ENCODE measurements at places on chromosomes 7 and 10.

DNA sequence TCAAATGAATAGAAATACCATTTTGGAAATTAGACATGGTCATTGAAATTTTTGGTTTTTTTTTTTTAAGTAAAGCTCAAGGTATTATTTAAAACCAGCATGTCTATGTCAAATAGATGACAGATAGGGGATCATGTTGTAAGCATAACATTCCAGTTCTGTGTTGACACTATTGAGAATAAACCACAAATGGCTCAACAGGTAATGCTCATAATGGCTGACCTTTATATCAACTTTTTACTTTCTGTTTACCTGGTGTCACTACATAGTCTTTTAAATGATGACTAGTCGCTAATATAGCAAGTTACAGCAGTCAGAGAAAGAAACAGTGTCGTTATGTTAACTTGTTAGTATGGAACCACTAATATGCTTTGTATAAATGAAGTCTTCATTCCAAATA is 616.0 kb downstream of the GATA3 start:
- no peak for DNase-seq

- no peak for DNase-seq
These were observed 26.0 kb upstream of the GLI3 start for GRCh38 chr7:42262964-42263363.

DNA sequence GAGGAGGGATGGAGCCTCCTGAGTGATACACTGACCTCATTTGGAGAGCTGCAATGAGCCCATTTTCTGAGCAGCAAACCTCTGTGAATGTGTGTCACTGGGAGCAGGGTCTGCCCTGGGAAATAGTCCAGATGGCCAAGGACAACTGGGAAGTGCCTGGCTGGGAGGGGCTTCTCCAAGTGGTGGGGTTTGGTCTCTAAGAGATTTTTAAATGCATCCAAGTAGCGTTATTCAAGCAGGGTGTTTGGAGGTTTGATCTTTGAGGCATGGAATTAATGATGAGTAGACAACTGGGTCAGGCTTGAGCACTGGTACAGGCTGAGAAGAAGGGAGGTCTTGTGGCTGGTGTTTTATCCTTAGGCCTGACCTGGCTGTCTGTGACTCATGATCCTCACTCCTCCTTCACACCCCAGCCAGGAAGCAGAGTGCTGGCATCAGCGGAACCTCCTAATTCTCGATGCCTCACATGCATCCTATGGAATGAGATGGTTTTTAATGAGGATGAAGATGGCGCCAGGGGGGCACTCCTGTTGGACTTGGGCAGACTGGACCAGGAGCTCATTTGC is 3.3 kb downstream of the GOLGA7B start:
- DNase-seq = no peak

GRCh38 chr7:37262181-37262580 is 186.5 kb downstream of the ELMO1 start:
- DNase-seq = no peak

- DNase-seq = no peak
These were observed 290.1 kb upstream of the KCND2 start for GRCh38 chr7:119982884-119983283.

GRCh38 chr7:102079140-102080018 is 207.3 kb upstream of the SH2B2 start:
- no peak for DNase-seq

GRCh38 chr10:52682766-52683165 is 89.8 kb downstream of the MBL2 start:
- no peak for DNase-seq

DNA sequence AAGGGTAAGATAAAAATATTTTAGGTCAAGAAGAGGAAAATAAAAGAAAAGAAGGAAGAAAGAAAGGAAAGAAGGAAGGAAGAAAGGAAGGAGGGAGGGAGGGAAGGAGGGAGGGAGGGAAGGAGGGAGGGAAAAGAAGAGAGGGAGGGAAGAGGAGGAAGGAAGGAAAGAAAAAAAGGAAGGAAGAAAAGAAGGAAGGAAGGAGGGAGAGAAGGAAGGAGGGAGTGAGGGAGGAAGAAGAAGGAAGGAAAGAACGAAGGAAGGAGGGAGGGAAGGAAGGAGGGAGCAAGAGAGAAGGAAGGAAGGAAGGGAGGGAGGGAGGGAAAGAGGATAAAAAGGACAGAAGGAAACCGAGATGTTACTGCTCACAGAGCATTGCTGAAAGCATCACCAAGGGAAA is 209.5 kb upstream of the PITRM1 start:
- no peak for DNase-seq

- no peak for DNase-seq
These were observed 73.2 kb downstream of the RGS10 start for GRCh38 chr10:119469325-119469707.

DNA sequence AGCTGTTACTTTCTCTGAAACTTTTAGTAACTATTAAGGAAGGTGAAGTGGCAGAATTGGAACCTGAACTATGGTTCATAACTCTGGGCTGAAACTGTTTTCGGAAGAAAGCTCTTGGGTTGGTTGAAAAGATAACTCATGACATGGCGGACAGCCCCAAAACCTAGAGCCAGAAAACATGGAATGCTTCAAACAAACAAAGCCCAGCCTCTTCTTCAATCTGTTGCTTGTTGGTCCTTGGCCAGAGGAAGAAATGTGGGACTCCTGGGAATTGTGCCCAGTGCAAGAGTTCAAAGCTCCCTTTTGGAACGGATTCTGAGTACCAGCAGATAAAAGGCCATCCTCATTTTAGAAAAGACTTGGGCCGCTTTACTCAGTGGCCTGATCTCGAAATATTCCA is 52.9 kb upstream of the CACNB2 start:
- DNase-seq = no peak

- DNase-seq = no peak
These were observed 463.3 kb upstream of the PODXL start for GRCh38 chr7:132019703-132020102.

DNA sequence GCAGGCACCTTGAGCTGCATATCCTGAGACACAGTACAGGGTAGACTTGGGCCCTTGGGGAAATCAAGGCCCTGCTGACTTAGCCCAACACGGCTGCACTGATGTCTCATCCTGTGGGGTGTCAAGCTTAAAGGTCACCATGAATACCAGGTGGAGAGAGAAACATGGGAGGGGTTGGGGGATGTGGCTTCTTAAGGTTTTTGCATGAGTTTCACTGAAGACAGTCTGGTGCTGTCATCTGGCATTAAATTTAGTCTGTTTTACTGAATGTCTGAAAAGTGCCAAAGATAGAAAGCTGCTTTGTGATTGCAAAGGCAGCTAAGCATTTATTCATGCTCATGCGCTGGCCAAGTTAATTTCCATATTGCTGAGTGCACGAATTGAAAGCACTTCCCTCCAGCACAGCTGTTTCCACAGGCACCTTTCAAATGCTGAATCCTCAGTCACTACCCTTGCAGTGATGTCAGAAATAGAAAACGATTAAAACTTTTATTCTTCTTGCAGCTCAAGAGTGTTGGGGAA is 102.1 kb downstream of the OSBPL3 start:
- no peak for DNase-seq

DNA sequence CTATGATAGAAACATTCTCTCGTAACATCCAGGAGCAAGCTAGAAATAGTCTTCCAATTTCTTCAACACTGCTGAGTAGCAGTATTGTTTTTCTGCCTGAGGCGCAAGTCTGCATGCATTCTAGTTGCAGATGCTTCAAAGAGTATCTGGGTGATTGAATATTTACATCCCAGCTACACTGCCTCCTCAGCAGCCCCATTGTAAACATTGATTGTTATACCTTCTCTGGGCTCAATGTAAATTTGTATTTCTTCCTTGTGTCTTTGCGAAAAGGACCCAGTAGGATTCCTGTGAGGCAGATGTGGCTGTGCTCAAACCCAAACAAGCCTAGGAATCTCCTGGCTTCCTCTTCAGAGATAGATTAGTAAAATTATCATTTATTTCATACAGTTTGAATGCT is 320.7 kb downstream of the CDC14C start:
- DNase-seq = no peak

DNA sequence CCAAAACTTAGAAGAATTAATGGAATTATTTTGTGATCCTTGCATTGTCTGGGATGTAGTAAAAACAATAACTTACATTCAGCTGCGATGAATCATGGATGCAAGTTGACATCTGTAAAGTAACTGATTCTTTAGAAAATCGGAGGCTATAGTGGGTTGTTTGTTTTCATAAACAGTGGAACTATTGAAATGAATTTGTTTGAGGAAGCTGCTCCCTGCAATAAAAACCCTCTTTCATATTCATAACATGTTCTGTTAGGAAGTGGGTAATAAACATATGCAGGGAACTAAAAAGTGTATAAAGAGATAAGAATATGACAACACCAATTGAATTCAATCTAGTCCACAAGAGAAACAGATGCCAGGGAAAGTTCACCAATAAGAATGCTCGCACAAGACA is 53.6 kb downstream of the AGMO start:
- DNase-seq = no peak

DNA sequence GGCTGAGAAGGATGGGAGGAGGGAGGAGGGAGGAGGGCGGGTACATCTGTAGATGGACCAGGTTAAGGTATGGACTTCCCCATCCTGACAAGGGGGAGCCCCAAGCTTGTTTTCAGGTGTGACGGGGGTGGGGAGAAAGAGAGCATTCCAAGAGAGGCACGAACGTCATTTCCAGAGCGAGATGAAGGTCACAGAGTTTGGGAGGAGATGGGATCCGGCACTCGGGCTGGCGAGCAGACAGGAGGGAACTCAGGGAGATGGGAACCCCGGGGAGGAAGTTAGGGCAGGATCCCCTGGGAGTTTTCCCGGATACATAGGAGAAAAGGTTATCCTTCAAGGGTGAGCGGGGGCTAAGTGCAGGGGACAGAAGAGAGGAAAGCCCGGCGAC is 118.8 kb downstream of the CUX1 start:
- no peak for DNase-seq

DNA sequence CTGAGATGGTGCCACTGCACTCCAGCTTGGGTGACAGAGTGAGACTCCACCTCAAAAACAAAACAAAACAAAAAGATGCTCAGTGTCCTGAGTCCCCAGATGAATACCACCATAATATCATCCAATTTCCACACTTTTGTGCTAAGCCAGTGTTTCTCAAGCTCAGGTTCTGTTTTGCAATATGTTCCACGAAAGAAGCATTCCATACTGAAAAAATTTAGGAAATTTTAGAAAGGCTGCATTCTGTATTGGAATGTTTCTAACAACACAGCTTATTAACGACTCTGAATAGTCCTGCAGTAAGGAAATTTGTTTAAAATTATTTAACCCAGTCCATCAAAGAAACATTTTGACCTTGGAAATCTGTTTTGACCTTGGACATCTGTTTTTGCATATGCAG is 142.4 kb downstream of the EPC1 start:
- no peak for DNase-seq

DNA sequence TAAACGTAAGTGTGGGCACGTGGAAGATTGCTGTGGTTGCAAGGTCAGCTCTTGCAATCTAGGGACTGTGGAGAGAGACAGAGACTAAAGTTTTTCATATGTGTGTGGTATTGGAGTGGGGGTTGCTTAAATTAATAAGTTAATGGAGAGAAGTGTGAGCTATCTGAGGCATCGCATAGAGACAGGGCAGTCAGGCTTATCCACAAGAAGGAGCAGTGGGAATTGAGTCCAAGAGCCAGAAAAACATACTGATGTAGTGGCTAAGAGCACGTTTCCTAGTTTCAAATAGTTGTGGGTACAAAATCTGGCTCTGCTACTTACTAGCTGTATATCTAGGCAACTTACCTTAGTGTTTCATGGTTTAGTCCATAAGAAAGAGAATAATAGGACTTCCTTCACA is 65.8 kb downstream of the SORCS3 start:
- no peak for DNase-seq

DNA sequence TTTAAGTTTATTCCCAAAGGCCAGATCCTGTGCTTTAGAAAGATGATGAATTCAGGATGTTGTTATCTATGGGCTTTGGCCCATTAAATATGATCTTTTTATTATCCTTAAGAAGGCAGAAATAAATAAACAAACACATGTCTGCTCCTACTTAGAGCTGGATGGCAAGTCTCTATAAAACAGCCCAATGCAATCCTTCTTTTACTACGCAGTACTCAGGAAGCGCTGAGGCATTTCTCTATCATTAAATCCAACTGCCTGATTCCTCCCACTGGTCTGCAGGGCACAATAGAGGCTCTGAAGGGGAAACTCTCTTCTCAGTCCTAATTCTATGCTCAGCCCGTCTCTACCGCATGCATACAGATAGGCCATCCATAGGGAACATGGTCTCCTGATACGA is 144.5 kb upstream of the TMEM72 start:
- no peak for DNase-seq

DNA sequence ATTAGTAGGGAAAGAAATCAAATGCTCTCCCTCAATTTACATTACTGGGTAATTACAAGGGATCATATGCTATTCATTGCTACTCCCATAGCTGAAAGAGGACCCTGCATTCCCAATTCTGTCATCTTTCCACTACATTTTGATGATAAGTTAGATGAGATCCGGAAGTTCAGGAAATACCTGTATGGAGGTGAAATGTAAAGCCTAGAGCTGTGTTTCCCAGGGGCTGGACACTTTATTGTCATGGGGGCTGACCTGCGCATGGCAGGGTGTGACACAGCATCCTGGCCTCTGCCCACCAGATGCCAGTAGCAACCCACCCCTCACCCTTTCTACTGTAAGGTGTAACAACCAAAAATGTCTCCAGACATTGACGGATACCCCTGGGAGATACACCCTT is 56.6 kb downstream of the HECW1 start:
- no peak for DNase-seq

DNA sequence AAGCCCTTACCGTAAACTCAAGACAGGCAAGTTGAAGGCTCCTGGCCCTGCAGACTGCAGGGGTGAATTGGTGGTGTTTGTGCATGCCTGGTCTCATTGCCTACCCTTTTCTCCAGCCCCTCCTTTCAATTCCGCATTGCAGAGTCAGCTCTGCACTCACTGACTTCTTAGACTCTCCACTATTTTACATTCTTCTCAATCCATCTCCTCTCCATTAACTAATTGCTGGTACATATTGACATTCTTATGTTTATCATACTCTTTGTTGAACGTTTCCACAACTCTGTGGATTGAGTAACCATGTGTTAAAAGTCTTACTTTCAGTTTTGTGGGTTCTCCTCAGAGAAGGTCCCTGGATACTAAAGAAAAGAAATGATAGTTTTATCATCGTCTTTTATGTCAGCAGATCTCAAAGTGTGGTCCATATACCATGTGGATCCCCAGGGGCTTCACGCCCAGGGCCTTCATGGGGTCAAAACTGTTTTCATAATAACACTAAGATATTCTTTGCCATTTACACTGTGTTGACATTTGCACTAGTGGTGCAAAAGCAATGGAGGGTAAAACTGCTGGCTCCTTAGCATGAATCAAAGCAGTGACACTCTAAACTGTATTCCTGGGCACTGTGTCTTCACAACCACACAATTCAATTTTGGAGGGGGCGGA is 135.4 kb upstream of the FZD1 start:
- no peak for DNase-seq

DNA sequence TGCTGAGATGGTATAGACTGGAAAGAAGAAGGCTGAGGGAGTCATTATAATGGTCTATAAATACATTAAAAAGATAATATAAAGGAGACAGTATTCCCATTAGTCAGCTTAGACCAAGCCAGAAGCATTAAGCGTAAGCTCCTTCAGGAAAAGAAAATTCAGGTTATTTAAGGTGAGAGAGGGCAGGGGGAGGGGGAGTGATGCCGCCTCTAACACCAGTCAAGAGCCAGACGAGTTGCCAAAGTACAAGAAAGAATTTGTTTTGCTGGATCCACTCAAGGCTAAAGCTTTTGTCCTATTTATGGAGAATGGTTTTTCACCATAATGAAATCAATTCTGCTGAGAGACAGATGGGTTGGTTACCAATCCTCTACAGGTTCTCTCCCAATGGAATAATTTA is 99.3 kb downstream of the CFAP58 start:
- no peak for DNase-seq
